CD8-positive, alpha-beta T cell (primary cell): ENCODE measurements at places on chromosomes 7 and 10.
A peak's percentile ranks its signal among the peaks of the same experiment; 100 is the strongest.

GRCh38 chr7:131959106-131959812 lies 402.8 kb upstream of the PODXL start:
- DNase-seq, result no peak

DNA sequence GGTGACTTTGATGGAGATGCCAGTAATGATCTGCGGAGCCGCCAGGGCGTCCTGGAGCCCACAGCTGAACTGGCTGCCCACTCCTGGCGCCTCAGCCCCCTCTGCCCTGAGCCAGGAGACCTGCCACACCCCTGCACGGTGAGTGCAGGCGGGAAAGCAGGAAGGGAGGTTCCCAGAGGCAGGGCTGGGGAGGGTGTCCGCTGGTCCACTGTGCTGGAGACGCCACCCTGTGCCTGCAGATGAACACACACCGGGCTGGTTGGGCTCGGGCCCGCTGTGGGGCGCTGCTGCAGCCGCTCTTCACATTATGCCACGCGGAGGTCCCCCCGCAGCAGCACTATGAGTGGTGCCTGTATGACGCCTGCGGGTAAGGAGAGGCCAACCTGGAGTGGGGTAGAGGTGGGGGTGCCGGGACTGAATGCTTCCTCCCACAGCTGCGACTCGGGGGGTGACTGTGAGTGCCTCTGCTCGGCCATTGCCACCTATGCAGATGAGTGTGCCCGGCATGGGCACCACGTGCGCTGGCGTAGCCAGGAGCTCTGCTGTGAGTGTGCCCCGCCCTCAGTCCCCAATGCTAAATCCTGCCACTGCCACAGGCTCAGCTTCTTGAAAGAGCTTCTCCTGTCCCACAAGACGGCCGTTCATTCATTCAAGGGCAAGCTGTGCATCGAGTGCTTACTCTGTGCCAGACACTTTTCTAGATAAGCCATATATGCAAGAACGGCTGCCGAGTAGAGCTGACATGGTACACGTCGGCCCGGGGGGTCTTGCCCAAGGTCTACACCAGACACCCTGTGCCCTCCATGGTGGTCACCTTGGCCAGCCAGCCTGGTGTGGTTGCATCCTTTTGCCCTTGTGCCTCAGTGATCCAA lies 14.3 kb upstream of the ZNF467 start:
- peak; percentile 20 for DNase-seq

- no peak for DNase-seq
These were observed 30.0 kb downstream of the SGMS1 start for GRCh38 chr10:50593523-50594376.

- no peak for DNase-seq
These were observed 604.9 kb upstream of the NRP1 start for GRCh38 chr10:33939410-33939809.
